Activated naive CD8-positive, alpha-beta T cell treated with anti-CD3 and anti-CD28 coated beads for 36 hours (primary cell): ENCODE measurements at places on chromosomes 11 and 22.

DNA sequence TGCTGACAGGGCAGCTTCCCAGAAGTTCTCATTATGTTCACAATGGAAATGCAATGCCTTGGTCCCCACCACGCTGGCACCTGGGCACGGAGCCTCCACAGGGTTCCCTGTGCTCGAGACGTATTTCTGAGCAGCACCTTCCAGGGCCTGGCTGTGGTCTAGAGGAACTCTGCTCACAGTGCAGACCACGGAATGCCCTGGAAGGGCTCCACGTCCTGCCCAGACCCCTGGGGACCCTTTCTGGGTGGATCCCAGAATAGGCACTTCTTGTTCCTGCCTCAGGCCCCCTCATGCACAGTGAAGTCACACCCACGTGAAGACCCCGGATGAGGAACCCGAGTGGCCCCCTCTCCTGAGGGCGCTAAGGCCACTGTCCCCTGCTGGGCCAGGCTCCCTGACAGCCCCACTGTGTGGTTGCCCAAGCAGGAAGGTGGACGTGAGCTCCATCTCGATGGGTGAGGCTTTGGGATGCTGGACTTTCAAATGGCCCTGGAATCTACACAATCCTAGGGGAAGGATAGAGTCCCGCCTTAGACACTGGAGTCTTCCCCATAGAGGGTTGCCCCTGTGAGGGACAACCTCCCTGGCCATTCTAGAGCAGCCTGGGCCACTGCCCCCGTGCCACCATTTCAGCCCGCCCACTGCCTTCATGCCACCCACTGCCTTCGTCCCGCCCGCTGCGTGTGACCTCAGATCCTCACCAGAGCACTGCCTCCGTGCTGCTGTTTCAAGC is 1106.8 kb downstream of the BRD1 start:
- no peak for DNase-seq

GRCh38 chr11:31968461-31969358 is 122.2 kb upstream of the RCN1 start:
- DNase-seq = no peak

GRCh38 chr11:45658292-45658991 is 7.0 kb downstream of the CHST1 start:
- peak; percentile 21 for DNase-seq

DNA sequence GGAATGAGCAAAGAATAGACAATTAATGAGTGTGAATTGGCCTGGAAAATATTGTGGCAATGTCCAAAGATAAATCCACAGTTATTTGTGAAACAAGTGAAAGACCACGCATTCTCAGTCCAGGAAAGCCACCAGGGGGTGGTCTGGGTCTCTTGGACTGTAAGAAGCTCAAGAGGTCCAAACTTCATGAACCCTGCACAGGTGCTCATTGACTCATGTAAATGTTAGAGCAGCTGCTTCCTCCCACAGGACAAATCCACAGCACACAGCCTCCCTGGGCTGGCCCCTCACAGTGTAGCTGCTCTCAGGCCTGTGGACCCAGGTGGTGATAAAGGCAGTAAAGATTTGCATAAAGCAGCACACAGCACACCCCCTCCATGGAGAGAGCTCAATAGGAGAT is 114.0 kb downstream of the ZNF280B start:
- DNase-seq = no peak
